ENCODE measurements at places on chromosomes 16 and 17. TPM values are rescaled to one million over a fixed set of nuclear protein-coding genes. Genes with fewer than 3 reads are reported as not detected.

TAT gene
- polyA plus RNA-seq = 382 TPM

SLC6A2 gene
- polyA plus RNA-seq = 0.10 TPM

CDT1 gene
- 0.11 TPM for polyA plus RNA-seq

CD300E gene
- 0.21 TPM for polyA plus RNA-seq

KLHL10 gene
- 0.07 TPM for polyA plus RNA-seq

GCGR gene
- 42.0 TPM for polyA plus RNA-seq

CDRT15 gene
- 0.40 TPM for polyA plus RNA-seq

MKS1 gene
- 4.4 TPM for polyA plus RNA-seq

DNA sequence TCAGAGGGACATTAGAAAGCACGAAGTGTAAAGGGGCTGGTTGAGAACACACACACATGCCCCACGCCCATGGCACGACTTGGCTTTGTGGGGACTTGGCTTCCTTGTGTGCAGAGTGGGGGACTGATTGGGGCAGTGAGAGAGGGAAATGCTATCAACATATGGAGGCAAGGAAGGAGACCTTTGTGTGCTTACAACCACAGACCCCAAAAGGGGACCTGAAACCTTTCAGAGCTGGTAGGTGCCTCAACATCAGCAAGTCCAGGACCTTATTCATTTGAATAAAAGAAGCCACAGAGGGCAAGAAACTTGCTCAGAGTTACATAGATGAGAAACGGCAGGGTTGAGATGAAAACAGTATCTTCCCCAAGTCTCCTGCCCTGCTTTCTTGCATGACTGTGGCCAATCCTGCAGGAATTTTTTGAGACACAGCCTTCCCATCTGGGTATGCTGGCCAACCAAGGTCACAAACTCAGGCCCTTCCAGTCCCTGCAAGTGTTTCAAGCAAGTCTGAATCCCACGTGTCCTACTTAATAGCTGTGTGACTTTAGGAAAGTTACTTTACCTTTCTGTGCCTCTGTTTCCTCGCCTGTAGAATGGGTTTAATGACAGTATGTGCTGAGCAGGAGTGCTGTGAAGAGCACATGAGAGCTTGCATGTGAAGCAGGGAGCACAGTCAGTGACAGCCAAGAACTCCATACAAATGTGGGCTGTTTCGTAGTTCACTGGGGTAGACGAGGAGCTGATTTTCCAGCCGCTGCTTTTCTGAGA, 26.2 kb downstream of the C16orf78 start:
- no peak for DNase-seq

GRCh38 chr17:51238255-51238887, 21.5 kb downstream of the MBTD1 start:
- no peak for DNase-seq

- DNase-seq = no peak
Observed at GRCh38 chr17:5607946-5608345, 23.6 kb upstream of the NLRP1 start.

GRCh38 chr17:2796164-2797125, at the start of gene RAP1GAP2:
Gene RAP1GAP2, plus strand, starts transcription at chr17:2796438. Its CDS starts 90 bp downstream, at chr17:2796528.
- no peak for DNase-seq

- no peak for DNase-seq
Observed at GRCh38 chr16:27084307-27085028, 17.7 kb downstream of the C16orf82 start.

DNA sequence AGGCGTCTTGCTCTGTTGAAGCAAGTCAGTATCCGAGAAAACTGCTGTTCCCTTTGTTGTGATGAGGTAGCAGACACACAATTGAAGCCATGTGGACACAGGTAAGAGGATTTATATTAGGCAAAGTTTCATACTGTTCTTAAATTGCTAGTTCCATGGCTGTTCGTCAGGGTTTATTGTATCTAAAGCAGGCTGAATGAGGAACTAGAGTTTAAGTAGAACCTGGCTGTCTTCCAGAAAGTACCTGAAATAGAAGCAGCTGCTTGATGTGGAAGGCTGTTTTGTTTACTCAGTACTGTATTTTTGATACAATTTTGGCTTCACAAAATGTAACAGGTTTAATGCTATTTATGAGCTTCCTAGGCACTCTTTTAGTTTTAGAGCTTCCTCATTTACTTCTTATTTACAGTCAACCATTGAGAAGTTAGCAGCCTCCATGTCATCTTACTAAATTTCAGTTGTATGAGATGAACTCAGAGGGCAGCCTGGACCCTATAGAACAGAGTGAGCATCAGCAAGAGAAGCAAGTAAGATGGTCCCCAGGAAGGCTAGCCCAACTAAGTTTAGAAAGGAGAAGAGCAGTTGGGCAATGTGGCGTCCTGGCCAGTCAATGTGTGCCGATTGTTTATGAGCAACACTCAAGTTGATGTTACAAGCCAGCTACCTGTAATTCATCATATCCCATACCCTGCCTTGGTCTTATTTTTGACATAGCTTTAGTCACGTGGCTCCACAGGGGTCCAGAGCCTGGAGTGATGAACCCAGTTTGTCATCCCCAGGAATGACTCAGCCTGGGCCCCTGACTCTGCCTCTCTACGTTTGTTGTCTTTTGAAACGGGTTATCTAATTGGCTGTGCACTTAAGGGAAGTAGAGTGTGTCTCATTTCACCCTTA, 9.7 kb upstream of the ARL2BP start:
- DNase-seq = no peak

DNA sequence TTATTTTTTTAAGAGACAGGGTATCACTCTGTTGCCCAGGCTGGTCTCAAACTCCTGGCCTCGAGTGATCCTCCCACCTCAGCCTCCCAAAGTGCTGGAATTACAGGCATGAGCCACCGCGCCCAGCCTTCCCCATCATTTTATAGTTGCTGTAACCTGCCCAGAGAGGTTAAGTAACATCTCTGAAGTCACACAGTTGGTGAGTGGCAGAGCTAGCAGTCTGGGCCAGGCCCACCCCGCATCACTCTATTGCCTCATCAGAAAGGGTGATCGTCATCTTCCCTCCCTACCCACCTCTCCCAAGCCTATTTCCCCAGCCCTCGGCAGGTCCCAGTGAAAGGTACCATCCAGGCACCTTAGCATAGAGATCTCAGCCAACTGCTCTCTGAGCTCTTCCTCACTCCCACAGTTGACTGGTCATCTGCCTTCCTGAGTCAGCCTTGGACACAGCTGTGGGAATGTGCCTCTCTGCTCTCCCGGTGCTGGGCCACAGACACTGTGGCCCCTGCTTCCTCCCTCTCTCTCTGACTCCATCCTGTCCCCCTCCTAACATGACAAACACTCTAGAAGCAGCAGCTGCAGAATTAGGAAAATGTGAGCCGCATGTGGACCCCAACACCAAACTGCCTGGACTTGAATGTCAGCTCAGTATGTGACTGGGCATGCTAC, 57.1 kb downstream of the SCNN1B start:
- no peak for DNase-seq

DNA sequence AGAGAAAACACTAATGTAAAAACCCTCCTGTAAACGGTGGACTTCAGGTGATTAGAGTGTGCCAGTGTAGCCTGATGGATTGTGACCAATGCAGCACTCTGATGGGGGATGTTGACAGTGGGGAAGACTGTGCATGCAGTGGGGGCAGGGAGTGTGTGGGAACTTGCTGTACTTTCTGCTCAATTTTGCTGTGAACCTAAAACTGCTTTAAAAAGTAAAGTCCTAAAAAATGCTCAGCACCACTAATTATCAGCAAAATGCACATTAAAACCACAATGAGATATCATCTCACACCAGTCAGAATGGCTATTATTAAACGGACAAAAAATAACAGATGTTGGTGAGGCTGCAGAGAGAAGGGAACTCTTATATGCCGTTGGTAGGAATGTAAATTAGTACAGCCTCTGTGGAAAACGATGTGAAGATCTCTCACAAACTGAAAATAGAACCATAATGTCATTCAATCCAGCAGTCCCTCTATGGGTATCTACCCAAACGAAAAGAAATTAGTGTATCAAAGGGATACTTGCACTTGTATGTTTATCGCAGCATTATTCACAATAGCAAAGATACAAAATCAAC, 9.7 kb upstream of the ULK2 start:
- DNase-seq = no peak

- DNase-seq = peak; percentile 43
Observed at GRCh38 chr16:1678500-1679098, 520 bp downstream of the JPT2 start.

DNA sequence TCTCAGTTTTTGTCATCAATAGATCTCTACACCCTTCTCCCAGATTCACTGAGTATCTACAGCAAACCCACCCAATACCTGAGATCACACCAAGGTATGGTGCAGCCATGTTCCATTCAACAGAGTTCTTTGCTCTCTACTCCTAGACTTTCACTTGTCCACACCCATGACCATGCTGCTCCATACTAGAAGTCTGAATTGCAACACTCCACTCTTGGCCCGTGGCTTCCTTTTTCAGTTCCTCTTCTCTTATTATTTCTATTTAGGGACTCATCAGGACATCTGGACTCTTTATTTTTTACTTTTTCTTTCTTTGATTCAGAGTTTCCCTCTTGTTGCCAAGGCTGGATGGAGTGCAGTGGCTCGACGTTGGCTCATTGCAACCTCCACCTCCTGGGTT, 37.1 kb downstream of the YWHAE start:
- DNase-seq = no peak
